ENCODE measurements at places on chromosomes 1 and 21.

- DNase-seq: no peak
Measured at GRCh38 chr1:181140891-181141290, 52.4 kb downstream of the IER5 start.

GRCh38 chr1:18473195-18473815 lies 7.4 kb upstream of the KLHDC7A start:
- DNase-seq: no peak

DNA sequence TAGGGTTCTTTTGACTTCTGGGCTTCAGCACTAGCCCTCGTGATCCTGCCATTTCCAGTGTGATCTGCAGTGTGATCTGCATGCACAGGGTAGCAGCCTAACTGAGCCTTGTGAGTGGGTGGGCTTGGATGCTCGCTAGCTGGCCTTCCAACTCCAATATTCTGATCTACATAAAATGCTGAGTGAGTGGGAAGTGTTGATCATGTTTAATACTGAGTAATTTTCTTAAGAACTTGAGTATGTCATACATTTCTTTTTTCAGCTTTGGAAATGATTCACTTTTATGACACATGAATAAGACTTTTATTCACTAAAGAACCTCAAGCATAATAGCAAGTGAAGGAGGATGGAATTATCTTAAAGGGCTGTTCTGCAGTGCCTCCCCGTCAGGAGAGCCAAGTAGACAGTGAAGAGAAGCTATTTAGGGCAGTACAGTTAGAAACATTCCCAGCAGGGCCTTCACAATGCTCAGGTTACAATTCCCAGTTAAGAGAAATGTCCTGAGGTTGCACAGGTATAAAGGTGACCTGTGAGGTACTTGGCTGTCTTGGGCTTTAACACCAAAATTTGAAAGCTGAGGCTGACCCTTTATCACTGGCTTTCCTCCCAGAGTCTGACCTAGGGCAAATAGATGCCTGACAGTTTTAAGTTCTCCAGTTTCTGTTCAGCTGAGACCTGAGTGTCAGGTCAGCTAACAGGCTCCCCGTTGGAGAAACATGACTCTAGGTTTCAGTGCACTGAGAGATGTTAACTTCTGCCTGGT lies 29.1 kb upstream of the LRRC8C start:
- no peak for DNase-seq

DNA sequence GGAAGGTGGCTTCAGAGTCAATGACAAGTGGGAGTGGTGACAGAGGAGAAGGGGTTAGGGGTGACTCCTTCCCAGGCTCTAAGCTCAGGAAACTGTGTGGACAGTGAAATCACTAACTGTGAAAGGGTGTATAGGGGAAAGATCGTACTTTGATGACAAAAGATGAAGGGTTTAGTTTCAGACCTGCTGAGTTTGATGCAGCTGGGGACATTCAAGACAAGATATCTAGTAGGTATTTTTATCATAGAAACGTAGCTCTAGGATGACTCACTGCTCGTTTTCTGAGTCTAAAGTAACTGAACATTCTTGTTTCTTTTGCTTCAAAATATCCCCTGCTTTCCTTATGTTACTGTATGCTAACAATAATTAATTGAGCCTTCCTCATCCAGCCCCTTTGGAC lies 149.0 kb downstream of the PCP4 start:
- no peak for DNase-seq

DNA sequence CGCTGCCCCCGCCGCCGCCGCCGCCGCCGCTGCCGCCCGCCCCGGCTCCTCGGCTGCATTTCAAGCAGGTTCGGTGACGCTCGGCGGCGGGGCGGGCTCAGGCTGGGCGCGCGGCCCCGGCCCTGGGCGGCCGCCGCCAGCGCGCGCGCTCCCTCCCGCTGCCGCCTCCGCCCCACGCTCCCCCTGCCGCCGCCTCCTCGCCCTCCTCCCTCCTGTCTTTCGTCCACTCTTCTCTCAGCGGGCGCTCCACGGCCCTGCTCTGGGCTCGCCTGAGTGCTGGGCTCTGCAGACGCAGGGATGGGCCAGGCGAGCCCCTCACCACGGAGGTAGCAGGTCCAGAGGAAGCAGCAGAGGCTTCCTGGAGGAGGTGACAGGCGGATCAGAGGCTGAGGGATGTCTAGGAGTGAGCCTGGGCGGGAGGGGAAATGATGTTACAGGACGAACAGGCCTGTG lies at the start of gene LRP8:
LRP8 (minus strand) TSS at position 62 of the 453 bp plus-strand sequence. CDS start 158 bp downstream, outside the sequence.
- peak; percentile 81 for DNase-seq

DNA sequence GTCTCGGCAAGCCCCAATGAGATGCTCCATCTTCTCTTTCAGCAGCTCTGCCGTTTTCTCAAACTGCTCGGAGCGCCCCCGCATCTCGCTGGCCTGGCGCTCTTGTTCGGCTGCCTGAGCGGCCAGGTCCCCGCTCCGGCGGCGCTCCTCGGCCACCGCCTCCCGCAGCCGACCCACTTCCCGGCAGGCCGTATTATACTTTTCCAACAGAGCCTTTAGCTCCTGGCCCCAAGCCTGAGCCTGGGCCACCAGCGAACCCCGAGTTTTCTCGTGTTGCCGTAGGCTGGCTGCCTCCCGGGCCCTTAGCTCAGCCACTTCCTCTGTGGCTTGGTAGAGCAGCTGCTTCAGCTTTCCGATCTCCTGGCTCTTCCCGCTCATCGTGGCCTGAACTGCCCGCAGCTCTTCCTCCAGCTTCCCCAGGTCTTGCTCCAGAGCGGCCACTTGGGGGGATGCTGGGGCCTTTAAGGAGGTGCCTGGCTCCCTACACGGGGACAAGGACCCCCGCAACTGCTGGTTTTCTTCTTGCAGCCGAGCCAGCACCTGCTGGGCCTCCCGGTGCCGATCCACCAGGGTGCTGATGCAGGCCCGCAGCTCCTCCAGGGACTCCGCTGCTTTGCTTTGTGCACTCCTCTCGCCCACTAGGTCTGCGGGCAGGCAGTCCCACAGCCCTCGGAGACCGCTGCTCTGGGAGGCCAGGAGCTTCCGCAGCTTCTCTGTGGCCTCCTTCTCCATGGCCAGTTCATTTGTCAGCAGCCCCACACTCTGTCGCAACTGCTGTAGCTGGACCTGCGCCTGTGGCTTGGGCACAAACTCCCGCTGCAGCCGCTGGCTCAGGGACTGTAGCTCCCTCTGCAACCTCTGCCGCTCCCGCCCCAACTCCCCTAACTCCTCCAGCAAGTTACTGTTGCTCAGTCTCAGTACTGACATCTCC lies 13.4 kb upstream of the PIAS3 start:
- DNase-seq: no peak

GRCh38 chr21:25515484-25516405 lies 91.5 kb downstream of the MRPL39 start:
- DNase-seq: no peak

DNA sequence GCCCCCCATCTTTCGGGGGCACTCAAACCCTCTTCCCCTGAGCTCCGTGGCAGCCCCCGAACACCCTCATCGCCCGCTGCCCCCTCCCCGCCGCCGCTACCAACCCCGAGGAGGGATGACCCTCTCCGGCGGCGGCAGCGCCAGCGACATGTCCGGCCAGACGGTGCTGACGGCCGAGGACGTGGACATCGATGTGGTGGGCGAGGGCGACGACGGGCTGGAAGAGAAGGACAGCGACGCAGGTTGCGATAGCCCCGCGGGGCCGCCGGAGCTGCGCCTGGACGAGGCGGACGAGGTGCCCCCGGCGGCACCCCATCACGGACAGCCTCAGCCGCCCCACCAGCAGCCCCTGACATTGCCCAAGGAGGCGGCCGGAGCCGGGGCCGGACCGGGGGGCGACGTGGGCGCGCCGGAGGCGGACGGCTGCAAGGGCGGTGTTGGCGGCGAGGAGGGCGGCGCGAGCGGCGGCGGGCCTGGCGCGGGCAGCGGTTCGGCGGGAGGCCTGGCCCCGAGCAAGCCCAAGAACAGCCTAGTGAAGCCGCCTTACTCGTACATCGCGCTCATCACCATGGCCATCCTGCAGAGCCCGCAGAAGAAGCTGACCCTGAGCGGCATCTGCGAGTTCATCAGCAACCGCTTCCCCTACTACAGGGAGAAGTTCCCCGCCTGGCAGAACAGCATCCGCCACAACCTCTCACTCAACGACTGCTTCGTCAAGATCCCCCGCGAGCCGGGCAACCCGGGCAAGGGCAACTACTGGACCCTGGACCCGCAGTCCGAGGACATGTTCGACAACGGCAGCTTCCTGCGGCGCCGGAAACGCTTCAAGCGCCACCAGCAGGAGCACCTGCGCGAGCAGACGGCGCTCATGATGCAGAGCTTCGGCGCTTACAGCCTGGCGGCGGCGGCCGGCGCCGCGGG lies 837 bp downstream of the FOXD3 start:
- no peak for DNase-seq

- no peak for DNase-seq
Measured at GRCh38 chr1:206904423-206905142, 7.3 kb downstream of the IL24 start.

GRCh38 chr1:45544530-45544929 lies 6.1 kb upstream of the AKR1A1 start:
- DNase-seq: no peak

GRCh38 chr1:234437423-234438171 lies 41.4 kb downstream of the TARBP1 start:
- DNase-seq: no peak

GRCh38 chr1:38523568-38523939 lies 336.0 kb downstream of the RRAGC start:
- no peak for DNase-seq

- DNase-seq: no peak
Measured at GRCh38 chr1:7753641-7754040, 17.5 kb upstream of the VAMP3 start.

Measured in thyroid gland (tissue), 4 donors.